ENCODE measurements at places on chromosomes 13 and 19.

GRCh38 chr19:28468701-28469459, 744.1 kb downstream of the UQCRFS1 start:
- DNase-seq, result no peak

DNA sequence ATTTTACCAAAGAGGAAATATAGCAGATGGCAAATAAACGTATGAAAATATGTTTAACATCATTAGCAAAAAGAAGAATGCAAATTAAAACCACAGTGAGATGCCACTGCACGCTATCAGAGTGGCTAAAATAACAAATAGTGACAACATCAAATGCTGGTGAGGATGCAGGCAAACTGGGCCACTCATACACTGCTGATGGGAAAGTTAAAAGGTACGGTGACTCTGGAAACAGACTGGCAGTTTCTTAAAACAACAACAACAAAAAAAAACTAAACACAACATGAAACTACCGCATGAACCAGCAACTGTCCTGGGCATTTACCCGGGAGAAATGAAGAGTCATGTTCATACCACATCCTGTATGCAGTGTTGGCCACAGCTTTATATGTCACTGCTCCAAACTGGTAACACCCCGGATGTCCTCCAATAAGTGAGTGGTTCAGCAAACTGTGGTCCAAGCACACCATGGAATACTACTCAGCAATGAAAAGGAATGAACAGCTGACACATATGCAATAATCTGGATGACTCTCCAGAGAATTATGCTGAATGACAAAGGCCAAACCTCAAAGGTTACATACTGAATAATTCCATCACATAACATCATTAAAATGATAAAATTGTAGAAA, 22.3 kb downstream of the EPS15L1 start:
- DNase-seq, result no peak

DNA sequence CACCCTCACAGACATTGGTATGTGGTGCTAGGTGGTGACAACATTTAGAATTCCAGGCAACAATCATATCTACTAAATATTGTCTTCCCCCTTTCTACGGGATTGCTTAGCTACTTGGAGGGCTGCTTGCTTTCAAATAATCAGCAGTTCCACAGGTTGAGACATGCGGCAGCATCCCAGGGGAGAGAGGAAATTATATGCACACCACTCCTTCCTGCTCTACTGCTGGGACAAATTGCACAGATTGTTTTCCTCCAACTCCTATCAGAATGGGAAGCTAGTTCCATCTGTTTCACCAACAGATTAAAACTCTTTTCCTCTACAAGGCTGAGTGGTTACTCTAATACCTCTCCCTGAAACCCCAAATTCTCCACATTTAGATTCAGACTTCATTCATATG, 275.4 kb downstream of the DNAJC15 start:
- no peak for DNase-seq

- DNase-seq, result no peak
Observed at GRCh38 chr19:45100846-45101252, 7.9 kb downstream of the PPP1R37 start.

GRCh38 chr13:30045916-30046704, 195.7 kb upstream of the UBL3 start:
- no peak for DNase-seq

DNA sequence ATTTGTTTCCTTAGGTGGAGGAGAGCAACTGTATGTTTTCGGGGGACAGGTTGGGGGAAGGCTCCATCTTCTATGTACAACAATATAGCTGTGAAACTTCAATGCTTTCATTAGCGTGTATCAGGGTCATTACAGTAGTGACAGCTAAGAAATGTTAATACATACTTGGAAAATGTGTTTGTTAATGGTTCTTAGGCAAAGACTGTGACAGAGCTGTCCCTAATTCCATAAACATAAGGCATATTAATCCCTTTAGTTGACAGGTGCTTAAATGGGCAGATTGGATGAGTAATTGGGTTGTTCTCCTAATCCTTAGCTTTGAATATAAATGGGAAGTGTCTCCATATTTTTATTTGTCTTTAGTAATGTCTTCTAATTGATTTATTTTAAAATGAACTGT, 313.7 kb downstream of the HS6ST3 start:
- no peak for DNase-seq

- no peak for DNase-seq
Observed at GRCh38 chr19:8459520-8460270, 14.9 kb downstream of the HNRNPM start.

DNA sequence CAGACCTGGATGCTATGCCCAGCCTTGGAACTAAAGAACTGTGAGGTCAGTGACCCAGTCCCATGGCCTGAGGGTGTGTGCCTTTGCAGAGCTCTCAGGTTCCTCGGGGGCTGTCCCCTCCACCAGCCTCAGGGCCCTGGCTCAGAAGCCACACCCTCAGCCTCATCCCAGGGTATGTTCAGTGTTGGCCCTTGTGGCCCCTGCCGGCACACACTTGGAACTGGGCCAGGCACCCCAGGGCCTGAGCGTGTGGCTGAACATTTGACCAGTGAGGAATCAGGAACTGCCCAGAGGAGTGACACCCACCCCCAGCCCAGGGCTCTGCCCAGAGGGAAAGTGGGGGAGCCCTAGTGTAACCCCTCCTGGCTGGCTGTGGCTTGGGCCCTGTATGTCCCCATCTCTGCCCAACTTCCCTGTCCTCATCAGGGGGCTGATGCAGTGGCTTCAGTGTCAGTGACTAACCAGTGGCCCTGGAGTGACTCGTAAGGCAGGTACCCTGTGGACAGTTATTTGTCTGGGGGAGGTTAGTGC, 10.0 kb downstream of the NKPD1 start:
- DNase-seq, result no peak

DNA sequence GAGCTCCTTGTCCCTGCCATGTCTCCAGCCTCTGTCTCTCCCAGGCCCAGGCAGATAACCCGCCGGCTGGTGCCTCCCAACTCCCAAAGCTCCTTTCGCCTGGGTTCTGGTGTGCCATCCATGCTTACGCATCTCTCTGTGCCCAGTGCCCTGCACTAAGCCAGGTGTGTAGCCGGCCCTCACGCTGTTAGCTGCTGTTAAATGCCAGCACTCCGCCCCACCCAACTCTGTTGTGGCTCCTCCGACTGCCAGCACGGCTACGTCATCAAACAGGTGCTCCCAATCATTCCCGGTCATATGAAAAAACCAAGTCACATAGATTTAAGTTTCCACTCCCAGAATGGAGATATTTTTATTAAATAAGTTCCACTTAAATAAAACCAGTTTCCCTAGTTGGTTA, 7.0 kb upstream of the HSPH1 start:
- DNase-seq, result no peak

- DNase-seq, result no peak
Observed at GRCh38 chr13:51420681-51421490, 31.9 kb downstream of the INTS6 start.

GRCh38 chr13:102881819-102882686, 36.2 kb downstream of the ERCC5 start:
- DNase-seq, result no peak

- no peak for DNase-seq
Observed at GRCh38 chr13:50970956-50971355, 61.4 kb downstream of the RNASEH2B start.

- peak; percentile 50 for DNase-seq
Observed at GRCh38 chr19:42069619-42070351, at the start of gene GRIK5. TSS of gene GRIK5 (minus strand) at chr19:42070206. CDS start at chr19:42065770, 4,436 bp downstream.

GRCh38 chr13:63999614-64000305, 2584.1 kb upstream of the PCDH20 start:
- no peak for DNase-seq

GRCh38 chr13:91797567-91797966, 399.1 kb downstream of the GPC5 start:
- no peak for DNase-seq

DNA sequence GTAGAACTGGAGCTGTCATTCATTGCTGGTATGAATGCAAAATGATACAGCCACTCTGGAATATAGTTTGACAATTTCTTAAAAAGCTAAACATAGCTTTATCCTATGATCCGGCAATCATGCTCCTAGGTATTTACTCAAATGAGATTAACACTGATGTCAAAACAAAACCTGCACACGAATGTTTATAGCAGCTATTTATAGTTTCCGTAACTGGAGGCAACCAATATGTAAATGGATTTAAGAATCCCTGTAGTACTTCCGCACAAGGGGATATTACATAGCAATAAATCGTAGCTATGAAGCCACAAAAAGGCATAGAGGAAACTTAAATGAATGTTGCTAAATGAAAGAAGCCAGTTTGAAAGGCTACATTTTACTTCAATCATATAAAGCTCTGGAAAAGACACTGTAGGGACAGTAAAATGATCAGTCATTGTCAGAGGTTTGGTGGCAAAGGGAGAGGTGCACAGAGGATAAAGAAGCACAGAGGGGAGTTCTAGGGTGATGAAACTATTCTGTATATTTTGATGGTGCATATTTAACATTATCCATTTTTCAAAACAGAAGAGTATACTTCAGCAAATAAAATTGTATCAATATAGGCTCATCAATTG, 1893.0 kb upstream of the PCDH20 start:
- no peak for DNase-seq

- no peak for DNase-seq
Observed at GRCh38 chr13:30332456-30333143, 25.2 kb upstream of the KATNAL1 start.

DNA sequence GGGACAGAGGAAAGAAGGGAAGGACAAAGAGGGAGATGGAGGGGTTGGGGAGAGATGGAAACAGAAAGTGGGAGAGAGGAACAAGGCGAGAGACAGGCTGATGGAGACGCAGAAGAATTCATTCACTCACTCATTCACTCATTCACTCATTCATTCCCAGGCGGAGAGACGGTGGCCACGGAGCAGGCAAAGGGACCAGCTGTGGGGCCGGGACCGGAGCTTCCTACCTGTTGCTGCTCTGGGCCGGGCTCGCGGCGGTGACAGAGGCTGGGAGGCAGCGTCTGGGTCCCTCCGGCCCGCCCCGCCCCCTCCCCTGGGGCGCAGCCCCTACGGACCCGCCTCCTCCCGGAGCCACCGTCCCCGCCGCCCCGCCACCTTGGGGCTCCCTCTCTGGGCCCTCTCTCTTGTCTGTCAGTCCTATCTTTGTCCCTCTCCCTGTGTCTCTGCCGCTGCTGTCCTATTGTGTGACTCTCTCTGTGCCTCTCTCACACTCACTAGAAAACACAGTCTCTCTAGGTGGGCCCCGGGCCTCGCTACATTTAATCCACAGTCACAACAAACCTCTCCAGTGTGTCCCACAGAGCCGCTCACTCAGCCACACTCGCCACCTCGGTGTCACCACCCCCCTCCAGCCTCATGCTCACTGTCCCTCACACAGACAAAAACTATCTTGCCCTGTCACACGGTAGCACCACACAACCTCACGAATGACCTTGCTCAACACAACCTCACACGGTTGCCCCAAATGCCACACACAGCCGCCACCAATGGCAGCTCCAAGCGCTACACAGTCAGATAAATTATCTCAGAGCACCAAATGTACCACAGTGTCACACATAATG, at the start of gene GNG8:
GNG8 (minus strand) TSS at position 283 of the 842 bp plus-strand sequence. CDS start 1,520 bp downstream, outside the sequence.
- no peak for DNase-seq

DNA sequence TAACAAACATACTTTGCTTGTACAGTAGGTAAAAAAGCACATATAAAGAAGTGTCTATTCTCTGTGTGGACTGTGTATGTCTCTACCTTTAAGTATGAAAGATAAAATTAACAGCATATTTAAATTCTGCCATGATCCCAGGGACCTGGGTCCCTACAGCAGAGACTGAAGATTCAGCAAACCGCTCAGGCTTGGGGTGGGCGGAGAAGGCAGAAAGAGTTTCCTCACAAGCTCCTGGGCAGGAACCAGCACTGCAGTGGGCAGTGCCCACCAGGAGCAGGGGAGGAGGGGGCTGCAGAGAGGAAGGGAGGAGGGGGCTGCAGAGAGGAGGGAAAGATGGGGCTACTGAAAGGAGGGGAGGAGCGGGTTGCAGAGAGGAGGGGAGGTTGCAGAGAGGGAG, 44.6 kb upstream of the GRTP1 start:
- DNase-seq, result no peak

- DNase-seq, result no peak
Observed at GRCh38 chr13:24511816-24512196, 772 bp downstream of the PARP4 start.

DNA sequence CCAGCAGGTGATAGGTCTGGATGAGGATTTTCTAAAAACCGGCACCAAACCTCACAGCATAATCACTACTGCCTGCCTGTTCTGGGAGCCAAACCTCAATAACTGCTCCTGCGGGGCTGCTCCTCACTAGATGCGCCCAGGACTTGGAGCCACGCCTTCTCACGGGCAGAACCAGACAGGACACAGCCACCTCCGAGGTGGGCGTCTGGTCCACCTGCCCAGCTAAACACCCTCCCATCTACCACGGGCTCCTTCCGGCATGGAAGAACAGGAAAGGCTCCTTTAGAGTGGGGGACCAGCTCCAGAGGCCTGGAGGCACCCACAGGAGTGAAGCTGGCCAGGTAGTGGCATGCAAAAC, 73.5 kb downstream of the PEPD start:
- DNase-seq, result no peak

GRCh38 chr19:32131005-32131404, 214.4 kb upstream of the ZNF507 start:
- DNase-seq, result no peak

DNA sequence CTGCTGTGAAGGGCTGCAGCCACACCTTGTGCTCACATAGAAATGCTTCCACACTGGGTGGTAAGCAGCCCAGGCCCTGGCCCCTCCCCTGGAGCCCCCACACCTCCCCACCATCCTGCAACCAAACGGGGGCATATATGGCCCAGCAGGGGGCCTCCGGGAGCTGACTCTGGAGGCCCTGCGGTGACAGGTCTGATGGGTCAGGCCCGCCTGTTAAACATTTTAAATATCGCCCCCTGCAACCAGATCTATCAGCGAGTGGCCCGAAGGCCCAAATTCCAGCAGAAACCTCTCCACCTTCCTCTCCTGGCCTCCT, 48.0 kb upstream of the KATNAL1 start:
- no peak for DNase-seq

Data from anterior cingulate cortex (tissue), 58 donors.